Inflammatory macrophage treated with lipopolysaccharide for 4 hours (primary cell): ENCODE measurements at places on chromosomes 7 and 10.

- no peak for DNase-seq
Observed at GRCh38 chr10:68365611-68366010, 32.9 kb upstream of the PBLD start.

DNA sequence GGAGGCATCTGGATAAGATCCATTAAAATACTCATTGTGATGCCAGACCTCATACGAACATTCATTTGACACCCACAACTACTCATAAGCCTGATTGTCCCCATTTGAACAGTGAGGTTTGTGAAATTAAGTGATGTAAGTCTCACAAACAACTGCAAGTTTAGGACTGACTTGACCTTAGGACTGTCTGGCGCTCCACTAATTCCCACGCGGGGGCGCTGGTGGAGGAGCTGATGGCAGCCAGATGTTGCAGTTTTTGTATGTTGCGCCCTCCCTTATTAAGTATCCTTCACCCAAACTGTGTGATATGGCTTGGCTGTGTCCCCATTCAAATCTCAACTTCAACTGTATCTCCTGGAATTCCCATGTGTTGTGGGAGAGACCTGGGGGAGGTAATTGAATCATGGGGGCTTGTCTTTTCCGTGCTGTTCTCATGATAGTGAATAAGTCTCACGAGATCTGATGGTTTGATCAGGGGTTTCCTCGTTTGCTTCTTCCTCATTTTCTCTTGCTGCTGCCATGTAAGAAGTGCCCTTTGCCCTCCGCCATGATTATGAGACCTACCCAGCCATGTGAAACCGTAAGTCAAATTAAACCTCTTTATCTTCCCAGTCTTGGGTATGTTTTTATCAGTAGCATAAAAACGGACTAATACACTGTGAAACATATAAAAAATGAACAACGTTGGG, 20.3 kb upstream of the TIAL1 start:
- peak; percentile 70 for DNase-seq

- DNase-seq = no peak
Observed at GRCh38 chr7:106257752-106258151, 27.0 kb downstream of the NAMPT start.

DNA sequence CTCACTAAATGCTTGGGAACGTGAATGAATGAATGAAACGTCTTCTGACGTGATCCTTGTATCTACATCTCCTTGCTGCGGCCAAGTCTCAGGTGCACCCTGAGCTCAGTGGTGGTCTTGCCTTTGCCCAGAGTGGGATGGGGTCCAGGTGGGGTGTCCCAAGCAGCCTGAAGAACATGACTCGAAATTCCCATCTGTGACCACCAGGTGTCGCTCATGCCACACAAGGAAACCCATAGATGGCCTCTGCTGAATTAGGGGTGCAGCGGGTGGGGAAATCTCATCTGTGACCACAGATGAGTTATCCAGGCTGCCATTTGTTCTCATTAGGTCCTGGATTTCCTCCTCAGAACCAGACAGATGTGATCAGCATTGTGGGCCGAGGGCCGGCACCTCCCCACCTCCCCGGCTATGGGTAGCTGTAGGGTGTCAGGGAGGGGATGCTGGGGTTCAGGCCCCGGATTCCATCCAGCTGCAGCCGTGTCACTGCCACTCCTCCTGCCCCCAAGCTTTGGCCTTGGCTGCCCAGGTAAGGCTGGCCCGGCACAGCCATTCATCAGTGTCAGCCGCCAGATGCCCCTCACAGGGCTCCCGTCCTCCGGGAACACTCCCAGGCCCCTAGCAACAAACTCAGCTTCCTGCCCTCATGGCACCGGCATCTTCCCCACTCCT, 21.0 kb upstream of the GNA12 start:
- peak; percentile 62 for DNase-seq

DNA sequence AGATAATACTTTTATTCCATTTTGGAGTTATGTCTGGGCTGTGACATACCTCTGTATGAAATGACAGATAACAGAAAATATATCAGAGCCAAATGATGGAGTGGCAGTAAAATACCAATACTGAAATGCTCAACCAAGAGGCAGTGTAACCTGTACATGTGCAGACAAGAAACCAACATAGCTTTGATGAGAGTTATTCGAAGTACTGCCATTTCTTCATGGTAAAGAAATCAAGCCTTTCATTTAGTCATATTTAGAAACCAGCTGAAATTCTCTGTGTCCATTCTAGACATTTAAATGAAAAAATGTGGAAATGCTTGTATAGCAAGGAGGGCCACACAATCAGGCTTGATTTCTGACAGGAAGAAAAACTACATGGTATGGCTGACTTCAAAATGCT, 127.1 kb upstream of the PTPRZ1 start:
- DNase-seq = no peak

DNA sequence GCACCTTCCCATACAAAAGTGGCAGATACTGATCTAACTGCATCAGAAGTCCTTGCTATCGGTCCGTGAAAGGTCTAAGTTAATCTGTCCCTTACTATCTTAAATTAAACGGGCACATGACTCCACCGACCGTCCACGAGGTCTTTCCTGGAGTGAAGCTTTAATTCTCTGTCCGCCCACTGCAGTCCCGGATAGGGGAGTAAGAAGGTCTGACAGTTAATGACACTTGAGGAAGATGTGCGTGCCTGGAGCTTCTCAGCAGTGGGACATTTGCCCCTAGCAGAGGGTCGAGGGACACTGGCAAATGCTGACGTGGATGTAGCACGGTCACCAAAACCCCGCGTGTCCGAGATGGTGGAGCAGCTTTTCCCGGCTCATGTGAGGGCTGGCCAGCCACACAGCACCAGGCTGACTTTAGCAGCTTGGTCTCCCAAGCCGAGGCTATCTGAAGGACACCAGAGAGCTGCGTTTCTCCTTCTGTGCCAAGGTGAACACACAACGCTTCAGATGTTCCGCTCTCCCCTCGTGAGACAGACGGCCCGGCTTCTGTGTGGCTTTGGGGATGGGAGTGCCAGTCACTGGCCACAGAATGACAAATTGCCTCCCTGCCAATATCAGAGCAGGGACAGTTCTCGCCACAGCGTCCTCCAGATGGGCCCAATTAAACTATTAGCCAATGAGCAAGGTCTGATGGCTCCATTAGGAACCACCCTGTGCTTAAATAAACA, 86.6 kb downstream of the ADARB2 start:
- no peak for DNase-seq

DNA sequence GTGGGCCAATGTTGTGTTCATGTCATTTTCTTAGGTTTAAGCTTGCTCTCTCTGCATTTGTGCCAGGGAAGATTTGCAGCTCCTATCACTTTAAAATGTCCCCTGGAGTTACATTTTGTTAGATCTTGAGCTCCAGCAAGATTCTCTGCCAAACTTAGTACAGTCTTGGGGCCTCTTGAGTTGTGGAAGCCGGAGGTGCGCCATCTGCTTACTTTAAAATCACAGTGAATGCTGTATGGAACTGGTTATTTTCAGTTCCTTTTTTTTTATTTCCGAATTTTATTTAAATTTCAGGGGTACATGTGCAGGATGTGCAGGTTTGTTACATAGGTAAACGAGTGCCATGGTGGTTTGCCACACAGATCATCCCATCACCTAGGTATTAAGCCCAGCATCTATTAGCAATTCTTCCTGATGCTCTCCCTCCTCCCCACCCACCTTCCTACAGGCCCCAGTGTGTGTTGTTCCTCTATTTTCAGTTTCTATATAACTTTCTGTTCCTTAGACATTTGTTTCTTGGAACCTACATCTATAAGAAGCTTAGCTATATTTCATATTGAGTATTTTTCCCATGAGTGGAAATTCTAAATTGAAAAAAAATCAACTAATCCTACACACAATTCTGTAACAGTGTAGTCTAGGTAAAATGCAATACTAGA, 114.4 kb upstream of the CREB5 start:
- DNase-seq = peak; percentile 49

DNA sequence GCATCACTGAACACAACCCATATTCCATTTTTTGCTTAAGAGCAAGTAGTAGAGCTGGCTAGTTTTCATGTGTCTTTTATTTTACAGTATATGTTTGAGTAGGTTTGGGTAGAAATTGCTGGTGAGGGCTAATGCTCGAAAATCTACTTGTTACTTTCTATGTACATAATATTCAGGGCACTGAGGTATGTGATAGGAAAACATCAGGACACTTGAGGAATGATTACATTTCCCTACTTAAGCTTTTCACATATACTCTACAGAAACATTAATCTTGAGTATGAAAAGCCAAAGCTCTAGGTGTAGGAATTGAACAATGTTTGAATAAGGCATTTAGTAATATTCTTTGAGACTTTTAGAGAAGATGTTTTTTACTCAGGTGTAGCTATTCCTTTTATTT, 73.6 kb downstream of the POU6F2 start:
- no peak for DNase-seq

DNA sequence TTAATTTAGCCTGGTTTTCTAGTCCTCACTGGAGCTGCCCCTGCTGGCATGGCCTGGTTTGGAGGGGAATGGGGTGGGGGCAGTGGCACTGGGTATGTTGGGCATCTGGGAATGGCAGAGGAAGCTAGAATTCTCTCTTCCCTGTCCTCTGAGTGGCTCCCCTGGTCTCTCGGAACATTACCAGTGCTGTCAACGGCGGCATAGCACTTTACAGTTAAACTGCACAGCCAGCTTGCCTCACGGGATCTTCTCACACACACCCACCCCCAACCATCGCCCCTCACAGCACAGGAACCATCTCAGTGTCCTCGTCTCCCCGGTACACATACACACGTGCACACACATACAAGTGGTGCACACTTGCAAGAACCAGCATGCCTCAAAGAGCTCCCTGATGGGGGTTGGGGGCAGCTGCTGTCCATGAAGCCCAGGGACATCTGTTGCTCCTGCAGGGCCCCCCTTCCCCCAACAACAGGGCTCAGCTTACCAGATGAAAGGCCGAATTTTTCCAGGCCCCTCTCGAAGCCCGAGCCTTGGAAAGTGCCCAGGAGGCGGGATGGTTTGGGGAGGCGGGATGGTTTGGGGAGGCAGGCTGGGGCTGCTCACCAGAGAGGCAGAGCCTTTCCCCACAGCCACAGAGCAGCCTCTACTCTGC, 41.0 kb downstream of the TSPAN15 start:
- no peak for DNase-seq

GRCh38 chr10:75312440-75312839, 76.7 kb upstream of the COMTD1 start:
- no peak for DNase-seq

DNA sequence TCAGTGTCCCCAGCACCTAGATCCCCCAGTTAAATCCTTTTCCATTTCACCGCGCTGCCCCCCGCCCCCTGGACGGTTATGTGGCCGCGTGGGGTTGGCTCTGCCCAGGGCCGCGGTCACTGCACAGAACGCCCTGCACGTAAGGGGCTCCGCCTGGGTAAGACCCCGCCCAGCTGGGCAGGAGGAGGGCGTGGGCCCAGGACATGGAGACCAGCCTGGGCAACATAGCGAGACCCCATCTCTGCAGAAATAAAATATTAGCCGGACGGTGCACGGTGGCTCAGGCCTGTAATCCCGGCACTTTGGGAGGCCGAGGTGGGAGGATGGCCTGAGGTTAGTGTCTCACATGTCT, 650 bp upstream of the ZFAND2A start:
- DNase-seq = peak; percentile 33

DNA sequence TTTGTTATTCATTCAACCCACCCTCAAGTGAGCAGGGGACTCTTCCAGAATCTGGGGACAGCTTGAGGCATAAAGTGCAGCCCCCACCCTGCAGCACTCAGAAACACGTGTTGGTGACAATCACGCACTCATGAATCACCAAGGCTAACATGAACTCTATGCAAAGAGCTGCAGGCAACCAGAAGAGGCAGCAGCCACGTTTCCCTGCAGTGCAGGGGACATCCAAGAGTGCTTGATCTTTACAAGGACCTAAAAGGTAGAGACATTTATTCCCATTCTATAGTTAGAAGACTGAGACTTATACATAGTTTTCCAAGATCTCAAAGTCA, 135.2 kb upstream of the GDF10 start:
- DNase-seq = peak; percentile 54

DNA sequence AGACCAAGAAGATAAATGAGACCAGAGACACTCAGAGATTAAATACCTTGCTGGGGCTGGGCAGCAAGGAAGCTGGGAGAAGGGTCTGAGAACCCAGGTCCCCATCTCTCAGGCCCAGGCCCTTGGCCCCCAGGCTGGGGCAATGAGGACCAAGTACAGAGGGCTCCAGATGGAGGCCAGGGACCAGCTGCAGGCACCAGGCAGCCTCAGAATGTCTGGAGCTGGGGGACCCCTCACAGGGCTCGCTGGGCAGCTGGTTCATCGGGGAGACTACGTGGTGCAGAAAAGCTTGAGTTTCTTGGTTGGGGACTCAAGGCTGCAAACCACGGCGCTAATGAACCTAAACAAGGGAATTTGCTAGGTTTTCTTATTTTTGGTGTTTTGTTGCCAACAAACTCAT, 75.6 kb downstream of the PRKAG2 start:
- no peak for DNase-seq
